ENCODE measurements at places on chromosomes 7 and 10. TPM values are rescaled to one million over a fixed set of nuclear protein-coding genes. Genes with fewer than 3 reads are reported as not detected.
A peak's percentile ranks its signal among the peaks of the same experiment; 100 is the strongest.

- H3K4me1 ChIP-seq: peaks cover under 1% of the 10 kb centered on the region
- no peak overlapping the region for H3K27ac ChIP-seq
- no peaks in the 10 kb centered on the region for H3K36me3 ChIP-seq
- no peak overlapping the region for H3K4me3 ChIP-seq
- peaks cover 2% of the 10 kb centered on the region for H3K27me3 ChIP-seq
Measured at GRCh38 chr7:41948503-41948902, 245.6 kb upstream of the INHBA start.

GRCh38 chr10:103616705-103617601 is 123.4 kb downstream of the NEURL1 start:
- H3K4me3 ChIP-seq: no peak overlapping the region
- DNase-seq: peak; percentile 94
- no peak overlapping the region for H3K27ac ChIP-seq
- H3K4me1 ChIP-seq: peaks cover 91% of the 10 kb centered on the region
- peaks cover 55% of the 10 kb centered on the region for H3K36me3 ChIP-seq

Gene GSTO2
- total RNA-seq: 0.89 TPM

Gene CRHR2
- 0.40 TPM for total RNA-seq

DNA sequence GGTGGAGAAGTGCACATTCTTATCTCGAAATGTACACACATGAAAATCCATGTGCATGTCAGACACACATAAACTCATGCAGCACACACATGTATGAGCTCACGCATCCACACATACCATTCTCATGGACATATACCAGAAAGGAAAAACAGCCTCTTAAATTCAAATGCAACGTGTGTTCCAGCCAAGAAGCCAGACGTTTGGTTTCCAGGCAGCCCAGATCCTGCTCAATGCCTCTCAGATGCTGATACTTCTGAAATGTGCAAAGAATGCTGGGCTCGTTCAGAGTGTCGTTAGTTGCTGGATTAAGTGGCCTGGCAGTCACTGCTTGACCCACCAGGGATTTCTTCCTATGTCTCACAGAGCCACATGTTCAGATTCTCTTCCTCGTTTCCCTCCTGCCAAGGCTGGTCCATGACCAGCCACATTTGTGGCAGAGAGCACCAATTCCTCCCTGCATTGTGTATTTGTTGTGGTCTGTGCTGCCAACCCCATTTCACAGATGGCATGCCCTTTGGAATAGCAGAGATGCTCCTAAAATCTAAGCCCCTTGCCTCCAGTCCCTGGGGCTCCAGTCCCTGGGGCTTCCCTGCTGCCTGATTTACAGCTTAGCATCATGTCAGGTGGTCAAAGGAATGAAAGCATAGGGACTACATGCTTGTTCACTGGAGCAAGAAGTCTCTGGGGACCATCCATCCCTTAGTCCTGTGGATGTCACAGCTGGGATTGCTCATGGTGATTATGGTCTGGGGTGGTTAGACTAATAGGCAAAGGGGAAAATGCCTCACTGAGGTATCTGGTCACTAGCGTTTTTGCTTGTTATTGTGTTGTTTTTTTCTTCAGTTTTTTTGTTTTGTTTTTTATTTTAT is 426.6 kb downstream of the PLXNA4 start:
- no peaks in the 10 kb centered on the region for H3K4me1 ChIP-seq
- H3K27ac ChIP-seq: no peak overlapping the region
- H3K27me3 ChIP-seq: peaks cover 4% of the 10 kb centered on the region
- no peak overlapping the region for H3K4me3 ChIP-seq
- DNase-seq: no peak
- H3K36me3 ChIP-seq: no peaks in the 10 kb centered on the region

Gene ANKIB1
- 30.6 TPM for total RNA-seq

DNA sequence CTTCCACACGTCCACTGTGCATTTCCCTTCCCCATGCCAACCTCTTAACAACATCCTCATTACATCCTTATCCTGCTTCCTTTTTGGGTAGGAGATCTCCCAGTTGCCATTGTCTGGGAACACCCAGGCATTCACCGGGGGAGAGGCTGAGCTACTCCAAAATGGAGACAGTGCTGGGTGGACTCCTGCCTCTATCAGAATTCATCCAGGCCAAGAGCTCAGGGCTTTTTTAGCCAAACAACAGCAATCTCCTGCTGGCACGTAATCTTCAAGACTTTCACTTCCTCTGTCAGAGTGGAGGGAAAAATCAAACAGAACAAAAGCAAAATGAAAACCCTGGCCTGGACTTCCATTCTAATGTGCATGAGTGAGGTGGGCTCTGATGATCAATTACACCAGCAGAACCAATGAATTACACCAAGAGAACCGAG is 245.0 kb downstream of the PRPF18 start:
- DNase-seq: peak; percentile 72
- peak overlapping the region; percentile 72 for H3K27ac ChIP-seq
- H3K4me1 ChIP-seq: peaks cover 37% of the 10 kb centered on the region
- no peaks in the 10 kb centered on the region for H3K27me3 ChIP-seq

GRCh38 chr7:68203251-68203650 is 1206.6 kb downstream of the TYW1 start:
- H3K4me1 ChIP-seq: no peaks in the 10 kb centered on the region

GRCh38 chr10:16750461-16750860 is 66.8 kb downstream of the RSU1 start:
- DNase-seq: no peak
- H3K27ac ChIP-seq: no peak overlapping the region
- H3K4me3 ChIP-seq: no peak overlapping the region

DNA sequence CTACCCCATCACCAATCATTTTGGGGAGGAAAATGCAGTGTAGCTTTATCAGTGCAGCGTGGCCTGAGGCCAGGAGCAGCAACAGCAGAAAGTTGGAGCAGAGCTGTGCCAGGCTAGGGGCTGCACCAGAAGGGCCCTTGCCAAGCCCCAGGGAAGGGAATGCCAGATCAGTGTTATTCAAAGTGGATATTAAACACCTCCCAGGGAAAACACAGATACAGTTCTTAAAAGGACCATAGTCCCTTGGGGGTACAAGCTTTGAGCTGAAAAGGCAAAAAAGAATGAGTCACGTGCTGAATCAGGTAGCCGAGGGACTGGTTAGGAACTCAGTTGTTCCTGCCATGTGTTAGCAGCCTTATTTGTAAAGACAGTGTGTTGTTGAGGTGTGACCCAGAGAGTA is 54.0 kb downstream of the GSDME start:
- no peaks in the 10 kb centered on the region for H3K27me3 ChIP-seq
- no peaks in the 10 kb centered on the region for H3K36me3 ChIP-seq
- peaks cover 78% of the 10 kb centered on the region for H3K4me1 ChIP-seq
- no peak overlapping the region for H3K4me3 ChIP-seq
- H3K27ac ChIP-seq: peak overlapping the region; percentile 62

All from muscle of leg (tissue), 16 donors.